Astrocyte of the spinal cord (primary cell): ENCODE measurements at places on chromosomes 3 and 15.

DNA sequence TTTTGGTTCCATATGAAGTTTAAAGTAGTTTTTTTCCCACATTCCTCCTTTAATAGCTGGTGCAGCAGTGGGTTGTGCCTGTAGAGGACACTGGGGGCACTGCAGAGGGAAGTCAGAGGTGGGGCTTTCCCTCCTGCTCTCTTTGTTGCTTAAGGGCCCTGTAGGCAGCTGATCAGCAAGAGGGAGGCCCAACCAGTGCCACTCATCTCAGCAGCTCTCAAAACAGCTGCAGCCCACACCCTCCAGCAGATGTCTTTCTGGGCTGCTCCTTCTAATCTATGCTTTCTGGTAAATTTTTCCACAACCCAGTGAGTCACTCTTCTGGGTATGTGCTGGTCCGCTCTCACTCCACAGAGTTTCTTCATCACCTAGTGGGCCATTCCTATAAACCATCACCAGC is 263.8 kb downstream of the FEZF2 start:
- peak; percentile 94 for DNase-seq

DNA sequence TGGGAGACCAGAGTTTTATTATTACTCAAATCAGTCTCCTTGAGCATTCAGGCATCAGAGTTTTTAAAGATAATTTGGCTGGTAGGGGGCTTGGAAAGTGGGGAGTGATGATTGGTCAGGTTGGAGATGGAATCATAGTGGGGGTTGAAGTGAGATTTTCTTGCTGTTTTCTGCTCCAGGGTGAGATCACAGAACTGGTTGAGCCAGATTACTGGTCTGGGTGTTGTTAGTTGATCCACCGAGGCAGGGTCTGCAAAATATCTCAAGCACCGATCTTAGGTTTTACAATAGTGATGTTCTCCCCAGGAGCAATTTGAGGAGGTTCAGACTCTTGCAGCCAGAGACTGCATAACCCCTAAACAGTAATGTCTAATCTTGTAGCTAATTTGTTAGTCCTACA is 141.0 kb downstream of the OTOL1 start:
- DNase-seq = no peak

DNA sequence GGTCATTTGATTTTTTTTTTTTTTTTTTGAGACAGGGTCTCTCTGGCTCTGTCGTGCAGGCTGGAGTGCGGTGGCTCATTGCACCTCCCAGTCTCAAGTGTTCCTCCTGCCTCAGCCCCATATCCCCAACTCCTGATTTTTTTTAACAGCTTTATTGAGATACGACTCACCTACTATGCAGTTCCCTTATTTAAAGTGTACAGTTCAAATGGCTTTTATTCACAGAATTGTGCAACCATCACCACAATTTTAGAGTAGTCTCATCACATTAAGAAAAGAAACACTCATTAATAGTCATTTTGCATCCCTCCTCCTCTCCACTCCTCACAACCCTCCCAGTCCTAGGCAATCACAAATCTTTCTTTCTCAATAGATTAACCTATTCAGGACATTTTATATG is 1.9 kb upstream of the TRA2B start:
- no peak for DNase-seq

DNA sequence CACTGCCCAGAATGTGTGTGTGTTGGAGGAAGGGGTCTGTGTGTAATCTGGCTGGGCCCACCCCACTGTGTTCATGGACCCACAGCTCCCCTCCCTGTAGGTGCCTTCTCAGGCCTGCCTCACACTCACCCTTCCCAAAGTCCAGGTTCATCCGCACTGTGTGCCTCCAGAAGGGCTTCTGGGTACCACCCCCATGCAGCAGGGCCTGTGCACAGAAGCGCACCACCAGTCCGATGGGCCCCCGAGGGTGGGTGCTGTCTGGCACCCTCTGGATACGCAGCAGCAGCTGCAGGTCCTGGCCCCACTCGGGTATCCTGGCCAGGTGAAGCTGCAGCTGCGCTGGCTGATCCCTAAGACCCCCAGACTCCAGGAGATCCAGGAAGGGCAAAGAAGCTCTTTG is 12.8 kb upstream of the TGM5 start:
- DNase-seq = no peak

DNA sequence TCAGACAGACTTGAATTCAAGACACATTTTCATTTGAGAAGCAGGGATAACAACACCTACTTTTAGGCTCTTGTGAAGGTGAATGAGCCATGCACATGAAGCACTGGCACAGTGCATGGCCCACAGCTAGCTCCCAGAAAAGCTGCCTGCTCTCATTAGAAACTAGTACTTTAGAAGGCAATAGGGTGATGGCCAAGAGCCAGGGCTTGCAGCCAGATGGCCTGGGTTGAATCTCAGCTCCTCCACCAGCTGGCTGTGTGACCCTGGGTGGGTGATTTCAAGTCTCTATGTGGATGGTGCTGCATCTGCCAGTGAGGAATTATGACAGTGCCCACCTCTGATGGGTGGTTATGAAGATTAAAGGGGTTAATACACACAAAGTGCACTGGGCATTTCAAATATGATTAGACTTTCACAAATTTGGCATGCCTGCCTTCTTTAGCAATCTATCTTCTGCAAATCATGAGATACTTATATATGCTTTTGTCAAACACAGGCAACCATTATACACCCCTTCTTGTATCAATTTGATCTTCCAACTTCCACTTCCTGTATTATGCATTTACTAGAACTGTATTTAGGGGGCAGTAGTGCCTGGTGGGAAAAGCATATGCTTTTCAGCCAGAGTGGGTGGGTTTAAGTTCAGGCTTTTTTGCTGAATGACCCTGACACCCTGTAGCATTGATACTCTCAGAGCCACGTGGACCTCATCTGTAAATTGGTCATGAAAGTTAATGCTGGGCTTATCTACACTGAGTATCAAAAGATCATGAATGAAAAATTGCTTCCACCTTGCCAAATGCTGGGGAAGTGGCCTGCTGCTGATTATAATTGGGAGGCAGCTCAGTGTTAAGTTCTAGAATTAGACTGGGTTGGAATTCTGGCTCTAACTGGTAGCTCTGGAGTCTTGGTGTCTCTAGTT is 34.7 kb upstream of the RBP1 start:
- DNase-seq = no peak

DNA sequence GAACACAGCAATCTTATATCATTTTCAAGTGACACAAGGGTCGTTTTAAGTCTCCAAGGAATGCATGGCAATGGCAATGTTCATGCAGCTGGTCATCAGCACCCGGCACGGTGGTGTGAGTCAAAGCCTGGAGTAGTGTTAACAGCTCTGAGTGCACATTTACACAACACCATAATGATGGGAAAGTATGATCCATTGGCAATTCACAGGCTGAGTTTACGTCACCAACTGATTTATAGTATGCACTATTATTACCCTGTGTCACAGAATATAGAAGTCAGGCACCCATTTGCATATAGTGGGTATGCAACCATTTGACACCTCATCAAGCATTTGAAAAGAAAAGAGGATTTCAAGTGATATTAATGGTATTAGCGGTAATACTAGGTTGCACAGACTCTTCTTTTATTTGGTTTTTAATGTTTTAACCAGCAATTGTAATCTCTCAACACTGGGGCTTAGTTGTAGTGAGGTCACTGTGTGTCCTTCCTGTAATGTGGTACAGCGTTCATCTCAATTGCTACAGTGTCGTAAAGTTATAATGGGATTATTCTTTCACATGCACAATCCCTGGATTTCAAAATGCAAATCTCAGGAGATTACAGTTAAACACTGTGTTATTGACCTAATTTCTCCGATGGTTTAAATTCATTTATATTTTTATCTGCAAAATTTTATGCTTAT is 113.8 kb downstream of the C3orf38 start:
- DNase-seq = no peak

DNA sequence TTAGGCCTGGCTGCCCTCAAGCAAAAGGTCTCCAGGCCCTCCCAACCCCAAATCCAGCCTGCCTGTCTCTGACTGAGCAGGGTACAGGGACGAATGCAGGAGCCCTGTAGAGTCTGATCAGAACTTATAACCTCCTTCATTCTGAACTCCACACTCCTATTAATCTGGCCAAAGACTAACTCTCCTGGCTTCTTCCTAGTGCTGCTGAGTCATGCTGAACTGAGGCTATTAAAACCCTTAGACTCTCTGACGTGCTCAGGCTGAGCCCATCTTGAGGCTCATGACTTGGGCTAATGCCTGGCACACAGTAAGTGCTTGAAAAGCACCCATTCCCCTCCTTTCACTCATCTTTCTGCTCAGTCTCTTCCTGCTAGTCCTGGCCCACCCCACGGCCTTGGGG is 81.9 kb downstream of the NUP210 start:
- DNase-seq = no peak

DNA sequence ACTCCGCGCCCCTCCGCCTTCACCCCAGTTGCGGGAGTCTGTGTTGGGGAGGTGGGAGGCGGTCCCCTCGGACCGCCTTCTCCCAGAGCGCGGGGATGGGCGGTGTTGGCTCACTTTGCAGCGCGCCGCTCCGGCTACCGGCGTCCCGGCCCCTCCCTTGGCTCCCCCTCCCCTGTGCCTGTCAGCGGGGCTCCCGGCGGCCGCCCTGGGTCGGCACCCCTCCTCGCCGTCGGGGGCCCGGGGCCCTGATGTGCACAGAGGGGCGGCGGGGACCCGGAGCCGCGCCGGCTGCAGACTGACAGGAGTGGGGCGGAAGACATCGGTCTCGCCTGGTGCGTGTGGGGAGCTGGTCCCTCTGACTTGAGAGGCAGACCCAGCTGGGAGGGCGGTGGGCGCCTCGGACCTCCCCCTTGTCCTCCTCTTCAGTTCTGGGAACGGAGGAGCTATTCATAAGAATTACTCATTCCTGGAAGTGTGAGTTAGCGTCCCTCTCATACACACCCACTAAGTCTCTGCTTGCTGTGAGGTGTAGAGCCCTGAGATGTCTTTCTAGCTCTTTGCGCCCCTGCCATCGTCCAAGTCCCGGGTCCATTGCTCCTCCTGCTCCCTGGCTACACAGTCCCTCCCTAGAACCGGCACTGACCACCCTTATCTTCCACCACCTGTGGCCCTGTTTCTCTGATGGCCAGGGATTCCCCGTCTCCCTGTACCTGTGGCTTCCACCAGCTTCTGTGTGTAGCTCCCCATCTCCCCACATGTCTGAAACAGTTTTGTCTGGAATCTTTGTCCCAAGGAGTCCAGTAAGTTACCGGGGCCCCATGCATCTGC is 42.3 kb upstream of the ROPN1 start:
- peak; percentile 3 for DNase-seq

GRCh38 chr15:74610302-74610951 is 5.2 kb upstream of the CLK3 start:
- no peak for DNase-seq

- no peak for DNase-seq
Measured at GRCh38 chr3:68088636-68089035, 434.2 kb upstream of the SUCLG2 start.

- DNase-seq = no peak
Measured at GRCh38 chr15:38079236-38079635, 144.8 kb downstream of the TMCO5A start.

GRCh38 chr3:23489300-23490158 is 286.4 kb downstream of the UBE2E2 start:
- peak; percentile 37 for DNase-seq

DNA sequence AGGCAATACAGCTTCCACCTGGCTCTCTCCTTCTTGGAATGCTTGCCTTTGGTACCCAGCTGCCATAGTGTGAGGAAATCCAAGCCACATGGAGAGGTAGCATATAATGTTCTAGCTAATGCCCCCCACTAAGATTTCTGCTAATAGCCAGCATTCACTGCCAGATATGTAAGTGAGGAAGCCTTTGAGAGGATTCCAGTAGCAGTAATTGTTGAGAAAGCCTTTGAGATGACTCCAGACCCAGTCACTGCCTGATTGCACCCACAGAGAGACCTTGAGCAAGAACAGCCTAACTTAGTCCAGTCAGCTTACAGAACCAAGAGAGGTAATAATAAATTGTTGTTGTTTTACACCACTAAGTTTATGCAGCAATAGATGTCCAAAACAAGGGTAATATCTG is 63.1 kb downstream of the STRIT1 start:
- peak; percentile 64 for DNase-seq

GRCh38 chr3:101962055-101962454 is 112.7 kb downstream of the NFKBIZ start:
- DNase-seq = peak; percentile 25

GRCh38 chr3:15535732-15536131 is 14.2 kb upstream of the COLQ start:
- no peak for DNase-seq

DNA sequence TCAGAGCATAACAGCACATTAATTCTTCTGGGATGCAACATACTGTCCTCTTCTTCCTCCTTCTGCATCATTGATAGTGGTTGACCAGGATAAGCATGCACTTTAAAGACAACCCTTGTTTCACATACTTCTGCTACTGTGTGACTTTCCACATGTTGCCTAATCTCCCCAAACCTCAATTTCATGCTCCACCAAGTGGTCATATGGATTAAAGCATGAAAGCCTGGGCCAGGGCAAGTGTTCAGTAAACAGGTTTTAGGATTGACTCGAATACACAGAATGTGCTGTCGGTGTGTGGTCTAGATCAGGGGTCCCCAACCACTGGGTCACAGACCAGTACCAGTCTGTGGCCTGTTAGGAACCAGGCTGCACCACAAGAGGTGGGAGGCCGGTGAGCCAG is 22.5 kb upstream of the BFSP2 start:
- peak; percentile 65 for DNase-seq

DNA sequence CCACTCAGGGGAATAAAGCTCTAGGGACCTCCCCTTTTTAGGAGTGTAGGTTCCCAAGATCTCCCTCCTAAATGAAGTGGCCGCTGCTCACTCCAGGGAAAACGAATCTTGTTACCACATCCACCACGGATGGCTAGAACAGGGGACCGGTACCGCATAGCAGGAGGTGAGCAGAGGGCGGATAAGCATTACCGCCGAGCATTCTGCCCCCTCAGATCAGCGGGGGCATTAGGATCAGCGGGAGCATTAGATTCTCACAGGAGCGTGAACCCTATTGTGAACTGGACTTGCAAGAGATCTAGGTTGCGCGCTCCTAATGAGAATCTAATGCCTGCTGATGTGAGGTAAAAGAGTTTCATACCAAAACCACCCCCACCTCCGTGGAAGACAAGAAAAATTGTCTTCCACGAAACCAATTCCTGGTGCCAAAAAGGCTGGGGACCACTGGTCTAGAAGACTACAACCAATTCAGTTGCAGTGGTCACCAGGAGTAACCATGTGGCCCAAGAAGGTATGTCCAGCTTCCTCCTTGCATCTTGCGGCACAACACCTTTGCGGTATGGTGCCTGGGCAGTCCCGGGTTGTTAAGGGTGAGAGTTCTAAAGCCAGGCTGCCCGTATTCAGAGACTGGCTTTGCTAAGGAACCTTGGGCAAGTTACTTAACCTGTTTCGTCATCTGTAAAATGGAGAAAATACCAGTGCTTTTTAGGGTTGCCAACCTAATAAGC is 1.1 kb upstream of the SS18L2 start:
- no peak for DNase-seq

DNA sequence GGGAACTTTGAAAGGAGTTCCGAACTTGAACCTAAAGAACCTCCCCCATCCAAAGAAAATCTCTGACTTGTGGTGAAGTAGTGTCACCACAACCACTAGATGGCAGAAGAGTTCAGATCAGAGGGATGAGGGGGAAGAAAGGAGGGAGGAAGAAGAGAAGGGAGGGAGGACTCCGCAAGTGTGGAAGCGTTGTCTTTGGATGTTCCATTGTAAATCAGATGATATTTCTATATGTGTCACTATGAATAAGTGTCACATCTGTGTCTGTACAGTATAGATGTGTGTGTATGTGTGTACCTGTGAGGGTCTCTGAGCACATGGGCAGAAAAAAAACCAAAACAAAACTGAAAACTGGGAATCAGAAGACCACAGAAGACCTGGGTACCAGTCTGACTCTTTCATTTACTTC is 16.9 kb downstream of the SLC24A1 start:
- peak; percentile 78 for DNase-seq
